Effector memory CD4-positive, alpha-beta T cell (primary cell): ENCODE measurements at places on chromosomes 5 and 9.

- DNase-seq, result no peak
These were observed 152.7 kb downstream of the FSTL4 start for GRCh38 chr5:133459474-133460160.

DNA sequence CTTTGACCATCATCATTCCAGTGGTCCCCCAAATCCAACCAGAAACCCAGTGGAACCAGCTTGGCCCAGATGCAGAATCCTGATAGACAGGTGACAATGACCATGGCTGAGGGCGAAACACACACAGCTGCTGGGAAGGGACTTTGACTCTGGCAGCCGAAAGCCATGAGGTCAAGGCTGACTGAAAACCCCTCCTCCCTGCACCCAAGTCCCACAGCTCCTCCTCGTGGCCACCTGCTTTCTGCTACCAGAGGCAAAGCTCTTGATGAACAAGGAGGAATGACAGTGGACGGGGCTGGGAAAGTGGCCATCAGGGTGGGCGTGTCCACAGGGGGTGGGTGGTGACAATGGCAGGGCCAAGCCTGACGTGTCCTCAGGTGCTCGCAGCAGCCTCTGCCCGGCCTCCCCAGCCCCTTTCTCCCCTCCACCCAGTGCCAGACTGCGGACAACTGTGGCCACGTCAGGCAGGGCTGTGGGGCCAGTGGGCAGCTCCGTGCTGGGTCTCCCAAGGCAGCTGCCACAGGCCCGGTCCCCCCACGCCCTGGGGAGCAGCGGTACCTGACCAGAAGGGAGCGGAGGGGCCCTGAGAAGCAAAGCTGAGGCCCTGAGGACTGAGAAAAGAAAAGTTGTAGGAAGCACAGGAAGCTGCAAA, 30.8 kb upstream of the SARDH start:
- no peak for DNase-seq

GRCh38 chr5:150624334-150625163, 15.9 kb upstream of the SYNPO start:
- peak; percentile 6 for DNase-seq

GRCh38 chr5:13529300-13529699, 415.2 kb downstream of the DNAH5 start:
- DNase-seq, result no peak

DNA sequence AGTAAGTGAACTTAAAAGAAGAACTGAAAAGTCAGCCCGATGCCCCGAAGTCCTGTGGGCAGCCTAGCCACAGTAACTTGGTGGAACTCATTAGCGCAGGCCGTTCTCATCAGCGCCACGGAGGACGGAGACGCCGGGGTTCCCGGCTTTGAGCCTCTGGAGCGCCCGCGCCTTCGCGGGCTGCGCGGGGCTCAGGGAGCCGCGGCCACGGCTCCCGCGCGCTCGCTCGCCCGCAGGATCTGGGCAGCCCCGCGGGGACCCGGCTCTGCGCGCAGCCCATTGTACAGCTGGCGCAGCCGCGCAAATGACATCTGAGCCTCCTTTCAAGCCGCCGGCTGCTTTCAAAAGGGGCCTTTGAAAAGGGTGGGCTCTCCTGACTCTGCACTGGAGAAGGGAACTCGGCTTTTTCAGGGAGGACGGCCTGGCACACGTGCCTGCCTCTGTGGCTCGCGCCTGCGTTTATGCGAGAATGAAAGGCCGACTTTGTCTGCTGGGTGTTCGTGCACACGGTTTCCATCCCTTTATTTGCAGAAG, 40.7 kb downstream of the TLR4 start:
- no peak for DNase-seq

DNA sequence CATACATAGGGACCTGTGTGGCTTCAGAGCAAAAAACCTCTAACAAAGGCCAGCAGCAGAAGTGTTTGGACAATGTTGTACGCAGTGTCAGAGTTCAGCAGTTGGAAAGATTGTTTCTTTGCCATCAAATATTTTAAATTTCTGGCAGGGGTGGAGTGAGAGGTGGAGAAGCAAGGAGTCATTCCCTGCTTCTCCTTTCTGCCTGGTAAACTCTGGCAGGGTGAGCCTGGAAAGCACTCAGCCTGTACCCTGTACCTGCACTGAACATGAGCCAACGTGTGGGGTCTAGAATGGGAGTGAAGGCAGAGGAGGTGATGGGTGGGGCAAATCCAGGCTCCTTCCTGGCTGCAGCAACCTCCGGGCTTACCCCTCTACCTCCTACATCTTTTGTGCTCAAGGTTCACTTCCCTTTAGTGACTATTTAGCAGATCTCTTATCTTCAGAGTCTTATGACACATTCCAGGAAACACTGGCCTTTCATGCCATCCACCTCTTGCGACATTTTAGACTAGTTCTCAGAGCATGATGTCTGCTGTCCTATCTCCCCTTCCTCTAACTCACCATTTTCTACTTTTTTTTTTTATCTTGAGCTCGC, 445.0 kb upstream of the PIK3R1 start:
- DNase-seq, result no peak

GRCh38 chr5:79743846-79744605, 54.4 kb downstream of the CMYA5 start:
- DNase-seq, result no peak

DNA sequence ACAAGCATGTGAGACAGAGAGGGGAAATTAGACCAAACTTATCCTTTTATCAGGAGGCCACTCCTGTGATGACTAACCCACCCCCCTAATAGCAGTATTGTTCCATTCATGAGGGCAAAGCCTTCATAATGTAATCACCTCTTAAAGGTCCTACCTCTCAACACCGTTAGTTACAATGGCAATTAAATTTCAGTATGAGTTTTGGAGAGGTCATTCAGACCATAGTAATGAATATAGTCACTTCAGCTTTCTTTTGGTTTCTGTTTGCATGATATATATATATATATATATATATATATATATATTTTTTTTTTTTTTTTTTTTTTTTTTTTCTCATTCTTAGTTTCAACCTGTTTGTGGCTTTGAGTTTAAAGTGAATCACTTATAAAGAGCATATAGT, 10.5 kb downstream of the ADGRV1 start:
- no peak for DNase-seq

DNA sequence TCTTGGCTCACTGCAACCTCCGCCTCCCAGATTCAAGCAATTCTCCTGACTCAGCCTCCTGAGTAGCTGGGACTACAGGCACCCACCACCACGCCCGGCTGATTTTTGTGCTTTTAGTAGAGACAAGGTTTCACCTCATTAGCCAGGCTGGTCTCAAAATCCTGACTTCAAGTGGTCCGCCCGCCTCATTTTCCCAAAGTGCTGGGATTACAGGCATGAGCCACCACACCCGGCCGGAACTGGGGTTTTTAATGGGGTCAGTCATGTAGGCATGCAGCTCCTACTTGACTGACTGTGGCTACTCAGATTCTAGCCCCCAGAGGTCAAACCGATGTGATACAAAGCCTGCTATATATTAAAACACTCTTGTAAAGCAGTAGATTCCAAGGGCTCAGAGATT, 631.7 kb downstream of the MAT2B start:
- no peak for DNase-seq

- DNase-seq, result no peak
These were observed 66.7 kb downstream of the PSD2 start for GRCh38 chr5:139862313-139862712.

GRCh38 chr9:129273941-129274684, 96.1 kb upstream of the IER5L start:
- DNase-seq, result no peak

GRCh38 chr5:175889910-175890684, 18.7 kb downstream of the CPLX2 start:
- no peak for DNase-seq

- no peak for DNase-seq
These were observed 126.2 kb upstream of the VLDLR start for GRCh38 chr9:2495221-2496005.

DNA sequence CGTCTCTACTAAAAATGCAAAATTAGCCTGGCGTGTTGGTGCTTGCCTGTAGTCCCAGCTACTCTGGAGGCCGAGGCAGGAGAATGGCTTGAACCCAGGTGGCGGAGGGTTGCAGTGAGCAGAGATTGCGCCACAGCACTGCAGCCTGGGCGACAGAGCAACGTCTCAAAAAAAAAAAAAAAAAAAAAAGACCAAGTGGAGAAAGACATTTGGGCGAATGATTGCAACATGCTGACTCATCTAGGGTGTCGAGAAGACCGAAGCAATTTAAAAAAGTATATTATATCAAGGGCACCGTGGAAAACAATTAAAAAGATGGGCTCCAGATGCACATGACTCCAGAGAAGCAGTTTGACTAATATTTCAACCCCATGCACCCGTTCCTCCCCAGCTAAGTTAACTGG, 9.2 kb downstream of the KLF4 start:
- DNase-seq, result no peak

- no peak for DNase-seq
These were observed 48.9 kb downstream of the C9orf50 start for GRCh38 chr9:129572052-129572425.

GRCh38 chr5:145948921-145949320, 12.5 kb downstream of the SH3RF2 start:
- no peak for DNase-seq
